ENCODE measurements at places on chromosomes 6 and 20.

GRCh38 chr6:41743406-41744235, 3.6 kb downstream of the PGC start:
- DNase-seq, result no peak

- DNase-seq, result no peak
Observed at GRCh38 chr6:15254070-15254975, 8.5 kb downstream of the JARID2 start.

DNA sequence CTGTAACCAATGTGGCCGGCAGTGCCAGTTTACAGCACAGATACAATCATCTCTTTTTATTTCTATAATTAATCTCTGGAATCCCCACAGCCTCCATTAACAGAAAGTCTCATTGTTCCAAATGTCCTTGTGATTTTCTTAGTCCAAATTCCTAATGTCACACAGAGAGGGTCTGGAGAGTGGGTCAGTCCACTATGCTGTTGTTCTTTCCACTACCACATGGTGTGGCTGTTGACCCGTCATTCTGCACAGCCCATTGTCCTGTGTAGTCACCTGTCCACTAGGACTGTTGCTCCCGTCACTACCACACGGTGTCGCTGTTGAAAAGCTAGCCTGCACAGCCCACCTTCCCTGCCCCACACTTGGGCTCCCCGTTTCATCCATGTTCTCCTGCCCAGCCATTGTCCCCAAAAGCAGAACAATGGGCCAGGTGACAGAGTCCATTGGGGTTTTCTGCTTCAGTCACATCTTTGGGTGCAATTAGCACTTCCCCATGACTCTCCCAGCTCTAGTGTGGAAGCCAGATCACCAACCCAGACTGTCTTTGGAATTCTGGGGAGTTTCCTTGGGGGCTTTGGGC, 8.6 kb upstream of the LBP start:
- DNase-seq, result peak; percentile 8

DNA sequence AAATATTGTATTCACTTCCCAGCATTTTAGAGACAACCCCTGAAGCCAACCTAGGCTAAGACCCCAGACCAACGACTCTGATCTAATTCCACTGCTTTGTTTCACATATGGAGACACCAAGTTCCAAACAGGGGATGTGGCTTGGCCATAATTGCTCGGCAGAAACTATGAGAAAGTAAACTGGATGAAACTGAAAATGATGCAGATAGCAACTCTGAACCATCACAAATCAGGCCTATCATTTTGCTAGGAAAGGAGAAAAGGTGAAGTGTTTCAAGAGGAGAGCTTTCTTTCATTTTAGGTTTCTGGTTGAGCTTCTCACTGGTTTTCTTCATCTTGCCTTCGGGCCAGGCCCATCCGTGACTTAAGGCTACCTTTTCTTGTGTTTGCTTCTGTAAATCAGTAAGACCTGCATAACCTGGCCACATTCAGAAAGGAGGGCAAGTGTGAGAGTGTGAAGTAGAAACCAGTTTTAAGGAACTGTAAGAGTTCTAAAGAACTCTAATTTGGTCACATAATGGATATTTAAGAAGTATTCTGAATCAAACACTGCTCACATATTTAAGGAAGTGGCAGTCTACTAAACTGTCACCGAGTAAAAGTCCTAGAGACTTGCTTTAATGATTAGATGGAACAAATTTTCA, 105.8 kb downstream of the BACH2 start:
- DNase-seq, result no peak

- DNase-seq, result no peak
Observed at GRCh38 chr20:6673071-6673470, 94.4 kb upstream of the BMP2 start.

- DNase-seq, result no peak
Observed at GRCh38 chr6:144536079-144536478, 250.9 kb downstream of the UTRN start.

DNA sequence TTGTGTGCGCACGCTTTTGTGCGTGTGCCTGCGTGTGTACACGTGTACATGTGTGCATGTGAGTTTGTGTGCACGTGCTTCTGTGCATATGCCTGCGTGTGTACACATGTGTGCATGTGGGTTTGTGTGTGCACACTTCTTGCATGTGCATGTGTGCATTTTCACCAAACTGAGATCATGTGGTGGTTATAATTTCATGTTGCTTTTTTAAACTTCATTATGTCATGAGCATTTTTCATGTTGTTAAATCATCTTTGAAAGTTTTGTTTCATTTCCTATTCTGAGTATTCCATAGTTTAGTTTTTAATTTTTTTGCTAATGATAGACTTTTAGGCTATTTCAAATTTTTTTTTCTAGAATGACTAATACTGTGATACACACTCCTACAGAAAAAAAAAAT, 6.4 kb upstream of the CST3 start:
- DNase-seq, result no peak

- DNase-seq, result no peak
Observed at GRCh38 chr20:44465001-44465560, 10.6 kb upstream of the TTPAL start.

GRCh38 chr6:151096691-151097606, 142.8 kb upstream of the AKAP12 start:
- DNase-seq, result no peak

DNA sequence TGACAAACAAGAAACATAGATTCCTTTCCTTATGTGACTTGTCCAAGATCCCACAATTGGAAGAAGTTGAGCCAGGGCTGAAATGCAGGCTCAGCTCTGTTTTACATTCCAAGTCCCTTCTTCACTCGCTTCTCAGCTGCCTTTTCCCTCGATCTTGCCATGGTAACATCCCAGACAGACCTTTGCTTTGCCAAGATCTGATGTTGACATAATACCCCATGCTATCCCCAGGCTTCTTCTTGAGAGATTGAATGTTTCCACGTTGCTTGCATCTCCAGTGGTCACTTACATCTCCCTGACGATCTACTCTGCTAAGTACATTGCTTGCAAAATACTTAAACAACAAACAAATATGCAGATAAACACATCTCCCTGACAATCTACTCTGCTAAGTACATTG, 63.5 kb downstream of the TBXT start:
- no peak for DNase-seq

GRCh38 chr20:21167261-21167660, 41.4 kb downstream of the KIZ start:
- DNase-seq, result no peak

DNA sequence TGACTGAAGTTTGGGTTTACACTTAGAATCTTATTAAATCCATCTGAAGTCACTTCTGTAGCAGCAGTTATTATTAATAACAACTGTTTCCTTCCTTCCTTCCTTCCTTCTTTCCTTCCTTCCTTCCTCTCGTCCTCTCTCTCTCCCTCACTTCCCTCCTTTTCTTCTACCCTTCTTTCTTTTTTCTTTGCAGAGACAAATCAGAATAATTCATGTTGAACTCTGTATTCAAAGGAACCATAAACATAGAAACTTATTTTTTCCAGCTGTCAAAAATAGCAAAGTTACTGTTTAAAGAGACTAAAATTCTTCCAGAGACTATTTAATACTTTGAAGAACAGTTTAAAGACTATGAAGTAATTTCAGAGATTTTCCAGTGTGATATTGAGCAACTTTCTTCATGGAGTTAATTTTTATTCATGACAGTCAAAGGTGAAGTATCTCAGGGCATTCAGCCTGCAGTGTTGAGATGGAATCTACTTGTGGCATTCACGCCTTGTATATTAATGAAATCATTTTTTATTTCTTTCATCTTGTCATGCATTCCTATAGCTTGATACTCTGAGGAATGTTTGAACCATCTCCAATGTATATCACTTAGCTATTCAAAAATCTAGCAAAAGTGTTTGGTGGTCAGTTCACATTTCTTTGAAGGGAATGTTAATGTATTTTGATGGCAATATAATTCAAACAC, 109.7 kb downstream of the BCAS1 start:
- no peak for DNase-seq

DNA sequence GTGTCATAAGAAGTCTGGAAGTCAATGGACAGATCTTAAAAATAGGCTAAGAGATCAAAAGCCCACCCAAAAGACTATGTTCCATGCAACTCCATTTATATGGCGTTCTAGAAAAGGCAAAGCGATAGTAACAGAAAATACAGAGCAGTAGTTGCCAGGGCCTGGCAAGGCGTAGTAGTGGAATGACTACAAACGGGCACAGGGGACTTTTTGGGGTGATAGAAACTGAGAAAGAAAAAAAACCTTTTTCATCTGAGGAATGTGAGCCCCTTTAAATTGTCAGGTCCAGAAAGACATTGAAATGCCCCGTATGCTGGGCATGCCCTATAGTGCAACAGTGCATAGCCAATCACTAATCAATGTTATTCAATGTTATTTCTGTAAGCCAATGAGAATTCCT, 47.2 kb upstream of the FAM50B start:
- DNase-seq, result no peak

- DNase-seq, result no peak
Observed at GRCh38 chr6:80767808-80768207, 661.3 kb downstream of the BCKDHB start.

GRCh38 chr6:42375007-42375635, 76.6 kb downstream of the TRERF1 start:
- no peak for DNase-seq

GRCh38 chr20:20085071-20085470, 32.7 kb downstream of the CFAP61 start:
- no peak for DNase-seq

DNA sequence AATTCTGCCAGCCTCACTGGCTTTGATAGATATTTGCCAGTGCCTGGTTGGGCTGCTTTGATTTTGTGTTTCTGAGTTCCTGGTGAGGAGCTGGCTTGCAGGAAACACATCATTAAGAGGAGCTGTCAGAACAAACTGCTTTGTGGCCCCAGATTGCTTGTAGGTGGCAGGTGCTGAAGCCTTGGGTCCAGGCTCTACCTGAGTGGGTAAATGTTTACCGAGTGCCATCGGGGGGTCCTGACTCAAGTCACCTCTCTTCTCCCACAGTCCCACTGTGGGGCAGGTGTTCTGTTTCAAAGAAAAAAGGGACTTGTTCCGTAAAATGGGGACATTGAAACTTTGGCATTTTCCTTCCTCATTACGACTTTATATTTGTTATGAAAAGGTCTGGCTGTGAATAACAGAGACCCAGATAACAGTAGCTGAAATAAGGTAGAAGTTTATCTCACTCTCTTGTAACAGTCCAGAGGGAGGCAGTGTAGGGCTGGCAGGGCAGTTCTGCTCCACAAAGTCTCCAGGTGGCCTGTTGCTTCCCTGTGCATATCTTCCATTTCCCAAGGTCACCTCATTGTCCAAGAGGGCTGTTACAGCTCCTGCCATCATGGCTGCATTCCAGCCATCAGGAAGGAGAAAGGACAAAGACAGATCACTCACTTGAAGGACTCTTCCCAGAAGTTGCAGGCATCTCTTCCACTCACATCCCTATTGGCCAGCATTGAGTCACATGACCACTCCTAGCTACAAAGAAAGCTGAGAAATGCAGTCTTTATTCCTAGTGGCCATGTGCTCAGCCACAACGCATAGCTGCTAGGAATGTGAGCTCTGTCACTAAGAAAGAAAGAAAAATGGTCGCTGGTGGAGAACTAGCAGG, 149.9 kb upstream of the KCNG1 start:
- no peak for DNase-seq

DNA sequence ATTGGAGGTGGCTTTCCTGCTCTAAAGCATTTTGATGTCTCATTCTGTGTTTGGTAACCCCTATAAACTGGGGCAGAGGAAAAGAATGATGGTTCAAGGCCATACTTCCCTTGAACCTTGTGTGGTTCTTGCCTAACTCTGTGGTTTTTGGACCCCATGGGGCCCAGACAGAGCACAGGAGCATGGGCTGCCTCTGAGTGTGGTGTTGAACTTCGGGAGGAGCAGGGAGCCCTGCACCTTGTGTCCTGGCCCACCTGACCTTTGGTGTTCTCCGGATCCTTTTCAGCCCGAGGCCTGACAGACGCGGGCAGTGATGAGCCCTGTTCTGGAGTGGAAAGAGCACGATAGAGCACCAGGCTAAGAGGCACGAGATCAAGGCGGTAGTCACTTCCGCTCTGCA, 18.8 kb downstream of the TMEM74B start:
- DNase-seq, result no peak

DNA sequence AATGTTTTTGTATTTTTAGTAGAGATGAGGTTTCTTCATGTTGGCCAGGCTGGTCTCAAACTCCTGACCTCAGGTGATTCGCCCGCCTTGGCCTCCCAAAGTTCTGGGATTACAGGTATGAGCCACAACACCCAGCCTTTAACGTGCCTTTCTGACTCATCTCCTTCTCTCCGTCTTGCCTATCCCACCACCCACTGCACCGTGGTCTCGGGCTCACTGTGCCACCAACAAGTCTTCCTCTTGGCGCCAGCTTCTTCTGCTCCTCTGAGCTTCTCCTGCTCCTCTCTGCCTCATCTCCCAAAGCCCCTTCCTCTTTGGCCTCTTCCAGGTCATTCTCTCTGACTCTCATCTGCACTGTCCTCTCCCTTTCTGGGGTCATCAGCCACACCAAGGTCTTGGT, 41.0 kb downstream of the TMEM242 start:
- no peak for DNase-seq

- peak; percentile 13 for DNase-seq
Observed at GRCh38 chr6:137102851-137103492, 58.2 kb upstream of the IL20RA start.

- no peak for DNase-seq
Observed at GRCh38 chr6:66128656-66129055, 421.6 kb upstream of the EYS start.

GRCh38 chr6:39369987-39370386, 47.5 kb upstream of the KCNK16 start:
- DNase-seq, result no peak

DNA sequence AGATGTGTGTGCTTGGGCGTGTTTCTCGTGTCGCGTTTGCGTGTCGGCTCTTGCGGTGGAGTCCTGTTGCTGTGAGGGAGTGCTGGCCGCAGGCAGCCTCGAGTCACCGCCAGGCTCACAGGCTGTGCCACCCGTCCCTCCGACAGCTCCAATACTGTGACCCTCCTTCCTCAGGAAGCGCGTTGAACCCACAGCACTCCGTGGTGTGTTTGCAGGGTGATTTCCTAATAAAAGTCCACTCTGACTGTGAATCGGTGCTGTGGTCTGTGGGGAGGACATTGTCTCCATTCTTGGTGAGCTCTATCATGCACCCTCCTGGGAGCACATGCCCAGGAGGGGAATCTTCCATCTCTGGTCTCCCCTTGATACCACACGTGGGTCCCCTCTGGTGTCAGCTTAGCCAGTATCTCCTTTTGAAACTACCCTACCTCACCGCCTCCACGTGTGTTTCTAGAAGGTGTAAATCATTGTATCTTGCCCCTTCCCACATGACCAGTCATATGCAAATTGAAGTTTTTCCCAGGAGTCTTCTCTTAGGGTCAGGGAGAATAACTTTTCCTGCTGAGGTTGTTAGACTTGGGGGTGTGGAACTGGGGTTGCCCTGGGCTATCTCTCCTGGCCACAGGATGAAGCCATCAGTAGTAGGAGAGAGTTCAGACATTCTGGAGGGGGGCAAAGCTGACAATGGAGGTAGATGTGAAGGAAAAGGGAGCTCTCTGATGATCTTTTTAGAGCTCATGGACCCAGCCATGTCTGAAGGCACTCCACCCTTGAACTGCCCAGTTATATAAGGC, 13.3 kb upstream of the PCMTD2 start:
- DNase-seq, result no peak

DNA sequence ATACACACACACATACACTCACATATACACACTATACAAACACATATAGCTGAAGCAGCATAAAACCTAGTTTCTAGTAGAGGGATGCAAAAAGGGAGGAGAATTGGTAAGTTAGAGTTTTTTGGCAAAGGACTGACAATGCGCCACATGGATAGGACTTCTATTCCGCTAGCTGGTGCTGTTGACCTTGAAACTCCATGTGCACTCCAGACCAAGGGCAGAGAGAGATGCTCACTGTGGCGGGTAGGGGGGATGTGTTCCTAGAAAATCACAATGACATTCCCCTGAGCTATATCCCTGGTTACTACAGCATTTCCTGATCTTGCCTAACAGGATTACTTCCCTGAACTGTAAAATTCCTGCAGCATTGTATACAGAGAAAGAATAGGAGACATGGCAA, 19.2 kb downstream of the MICA start:
- DNase-seq, result no peak

Measured in stimulated activated CD8-positive, alpha-beta memory T cell treated with anti-CD3 and anti-CD28 coated beads, Interleukin-15, amount 100 ng/mL, for 48 hours (primary cell).